ENCODE measurements at places on chromosomes 16 and 17. TPM values are rescaled to one million over a fixed set of nuclear protein-coding genes. Genes with fewer than 3 reads are reported as not detected.
A peak's percentile ranks its signal among the peaks of the same experiment; 100 is the strongest.

- no peak overlapping the region for H3K27ac ChIP-seq
- peak; percentile 71 for DNase-seq
- H3K27me3 ChIP-seq, result no peaks in the 10 kb centered on the region
Measured at GRCh38 chr17:46044286-46044928, 45.4 kb downstream of the STH start.

DNA sequence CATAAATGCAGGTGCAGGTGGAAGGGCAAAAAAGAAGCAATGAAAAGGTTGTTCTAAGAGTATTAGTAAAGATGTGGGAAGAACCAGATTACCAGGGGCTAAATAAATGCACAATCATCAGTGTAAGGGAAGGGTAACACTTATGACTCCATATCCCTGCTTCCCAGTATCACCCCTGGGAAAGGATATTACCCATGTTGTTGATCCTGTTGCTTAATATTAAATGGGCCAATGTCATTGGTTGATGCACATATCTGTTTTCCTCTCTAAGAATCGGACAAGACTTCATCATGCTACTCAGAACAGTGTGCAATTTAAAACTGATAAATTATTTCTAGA lies 34.7 kb upstream of the ABCA6 start:
- H3K36me3 ChIP-seq, result no peaks in the 10 kb centered on the region
- no peak overlapping the region for H3K27ac ChIP-seq
- no peak for DNase-seq
- no peaks in the 10 kb centered on the region for H3K4me1 ChIP-seq
- H3K27me3 ChIP-seq, result no peaks in the 10 kb centered on the region
- H3K4me3 ChIP-seq, result no peak overlapping the region

GRCh38 chr16:1493746-1494094 lies 560 bp downstream of the TELO2 start:
- no peak for DNase-seq
- H3K4me1 ChIP-seq, result peaks cover 20% of the 10 kb centered on the region
- H3K36me3 ChIP-seq, result no peaks in the 10 kb centered on the region

DNA sequence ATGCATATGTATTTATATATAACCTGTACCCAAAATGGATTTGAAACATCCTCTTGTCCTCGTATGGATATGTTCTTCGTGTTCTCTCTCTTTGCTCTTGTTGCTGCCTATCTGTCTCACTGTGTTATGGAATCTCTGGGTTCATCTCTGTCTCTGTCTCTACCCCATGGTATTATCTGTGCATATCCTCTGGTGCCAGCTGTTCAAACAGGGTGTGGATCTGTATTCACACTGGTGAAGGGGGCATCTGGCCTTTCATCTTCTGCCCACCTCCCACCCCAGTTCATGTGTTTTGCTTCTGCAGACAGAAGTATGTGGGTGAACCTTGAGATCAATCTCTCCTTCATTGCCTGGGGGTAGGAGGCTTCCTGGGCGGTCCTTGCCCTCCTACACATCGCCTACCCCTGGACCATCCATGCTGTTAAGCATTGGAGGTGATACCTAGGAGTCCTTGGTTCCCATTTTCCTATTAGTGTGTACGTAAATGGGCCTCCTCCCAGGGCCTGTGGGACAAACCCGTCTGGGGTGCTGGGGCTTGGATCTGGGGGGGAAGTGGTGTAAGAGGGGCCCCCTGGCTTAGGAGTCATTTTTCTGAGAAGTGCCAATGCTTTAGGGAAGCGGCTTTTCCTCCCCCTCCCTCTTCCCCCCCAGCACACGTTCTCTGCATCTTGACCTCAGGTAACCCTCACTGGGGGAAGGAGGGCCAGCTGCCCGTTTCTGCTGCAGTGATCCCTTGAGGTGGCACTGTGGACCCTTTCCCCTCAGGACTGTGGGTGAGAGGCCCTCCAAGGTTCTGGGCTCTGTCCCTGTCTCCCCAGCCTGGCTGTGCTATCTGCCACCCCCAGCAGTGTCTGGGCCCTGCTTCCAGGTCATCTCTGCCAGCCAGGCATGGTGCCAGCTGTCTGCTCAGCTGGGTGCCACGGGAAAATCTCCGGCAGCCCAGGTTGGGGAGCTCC lies 21.1 kb downstream of the RARA start:
- no peaks in the 10 kb centered on the region for H3K27me3 ChIP-seq
- H3K36me3 ChIP-seq, result peaks cover 17% of the 10 kb centered on the region
- peak overlapping the region; percentile 68 for H3K4me3 ChIP-seq
- peaks cover 99% of the 10 kb centered on the region for H3K4me1 ChIP-seq
- no peak for DNase-seq

GRCh38 chr16:15396948-15397594 lies 1.5 kb downstream of the MPV17L start:
- H3K27me3 ChIP-seq, result no peaks in the 10 kb centered on the region
- no peak for DNase-seq
- H3K36me3 ChIP-seq, result no peaks in the 10 kb centered on the region
- no peaks in the 10 kb centered on the region for H3K4me1 ChIP-seq

GRCh38 chr16:69095193-69095592 lies 10.3 kb upstream of the HAS3 start:
- no peaks in the 10 kb centered on the region for H3K4me1 ChIP-seq
- no peak for DNase-seq
- H3K27ac ChIP-seq, result no peak overlapping the region
- no peak overlapping the region for H3K4me3 ChIP-seq

GRCh38 chr17:44829523-44830358 lies at the start of gene GJC1:
TSS of gene GJC1 (minus strand) at chr17:44830287. CDS start at chr17:44805817, 24,470 bp downstream.
- peaks cover 16% of the 10 kb centered on the region for H3K4me1 ChIP-seq
- H3K27ac ChIP-seq, result no peak within 1 kb of the TSS
- no peak for DNase-seq
- H3K27me3 ChIP-seq, result peaks cover 24% of the 10 kb centered on the region

DNA sequence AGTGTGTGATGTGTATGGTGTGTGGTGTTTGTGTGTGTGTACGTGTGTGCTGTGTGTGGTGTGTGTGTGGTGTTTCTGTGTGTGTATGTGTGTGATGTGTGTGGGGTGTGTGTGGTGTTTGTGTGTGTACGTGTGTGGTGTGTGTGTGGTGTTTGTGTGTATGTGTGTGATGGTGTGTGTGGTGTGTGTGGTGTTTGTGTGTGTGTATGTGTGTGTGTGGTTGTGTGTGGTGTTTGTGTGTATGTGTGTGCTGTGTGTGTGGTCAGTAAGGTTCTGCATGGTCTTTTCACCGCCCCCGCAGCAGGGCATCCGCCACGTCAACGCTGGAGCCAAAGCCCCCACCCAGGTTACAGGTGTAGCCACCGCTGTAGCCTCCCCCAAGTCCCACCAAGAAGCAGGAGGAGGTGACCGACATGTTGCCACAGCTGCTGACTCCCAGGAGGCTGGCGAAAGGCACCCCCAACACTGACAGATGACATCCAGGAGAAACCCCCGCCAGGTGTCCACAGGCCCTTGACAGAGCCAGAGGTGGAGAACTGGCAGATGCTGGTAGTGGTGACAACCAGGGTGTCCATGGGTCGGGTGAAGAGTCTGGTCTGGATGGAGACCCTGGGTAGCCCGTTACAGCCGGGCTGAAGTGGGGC lies 9.3 kb upstream of the KRT17 start:
- H3K36me3 ChIP-seq, result no peaks in the 10 kb centered on the region
- H3K27ac ChIP-seq, result no peak overlapping the region
- H3K4me3 ChIP-seq, result no peak overlapping the region
- no peaks in the 10 kb centered on the region for H3K27me3 ChIP-seq
- H3K4me1 ChIP-seq, result no peaks in the 10 kb centered on the region
- no peak for DNase-seq

DNA sequence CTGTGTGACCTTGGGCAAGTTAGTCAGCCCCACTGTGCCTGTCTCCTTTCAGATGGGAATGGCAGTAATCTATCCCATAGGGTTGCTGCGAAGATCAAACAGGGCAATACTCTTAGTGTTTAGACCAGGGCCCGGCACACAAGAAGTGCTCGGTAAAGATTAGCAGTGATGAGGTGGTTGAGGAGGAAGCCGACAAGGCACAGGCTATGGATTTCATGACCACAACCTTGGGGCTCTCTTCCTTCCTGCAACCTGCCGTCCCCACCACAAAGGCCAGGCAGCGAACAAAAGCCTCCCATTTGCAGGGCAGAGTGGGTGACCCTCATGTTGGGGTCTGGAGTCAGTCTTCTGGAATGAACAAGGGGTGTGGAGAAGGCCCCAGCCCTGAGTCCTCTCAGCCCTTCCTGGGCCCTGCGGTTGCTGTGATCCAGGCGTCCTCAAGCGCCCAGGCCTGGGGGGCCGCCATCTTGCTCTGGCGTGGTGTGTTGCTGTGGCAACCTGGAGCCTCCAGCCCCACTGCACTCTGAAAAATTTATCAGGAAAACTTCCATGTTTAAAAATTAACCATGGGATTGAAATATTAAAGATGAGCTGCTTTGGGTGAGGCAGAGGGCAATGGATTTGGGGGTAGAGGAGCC lies 9.8 kb downstream of the ADAM11 start:
- no peaks in the 10 kb centered on the region for H3K36me3 ChIP-seq
- H3K4me3 ChIP-seq, result no peak overlapping the region
- H3K27ac ChIP-seq, result no peak overlapping the region
- H3K4me1 ChIP-seq, result no peaks in the 10 kb centered on the region

- no peak overlapping the region for H3K27ac ChIP-seq
- H3K4me1 ChIP-seq, result no peaks in the 10 kb centered on the region
- H3K27me3 ChIP-seq, result no peaks in the 10 kb centered on the region
- no peaks in the 10 kb centered on the region for H3K36me3 ChIP-seq
- no peak for DNase-seq
Measured at GRCh38 chr17:30545024-30545423, 67.8 kb downstream of the GOSR1 start.

DNA sequence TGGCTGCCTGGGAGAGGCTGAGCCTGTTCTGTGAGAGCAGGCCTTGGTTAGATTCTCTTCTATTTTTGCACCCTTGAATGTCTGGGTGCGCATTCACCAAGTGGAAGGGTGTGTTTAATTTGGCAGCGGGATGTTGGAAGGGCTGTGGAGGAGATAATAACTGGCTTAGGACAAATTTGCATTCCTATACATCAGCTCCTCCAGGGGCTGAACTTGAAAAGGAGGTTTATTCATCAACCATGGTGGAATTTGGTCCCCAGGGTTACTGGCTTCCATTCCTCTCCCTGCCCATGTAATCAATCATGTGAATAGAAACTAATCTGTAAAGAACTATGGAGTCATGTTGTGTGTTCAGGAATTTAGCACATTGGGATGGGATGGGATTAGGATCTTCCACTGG lies 100.2 kb upstream of the FOXF1 start:
- H3K27me3 ChIP-seq, result no peaks in the 10 kb centered on the region
- H3K4me1 ChIP-seq, result no peaks in the 10 kb centered on the region
- DNase-seq, result no peak
- H3K36me3 ChIP-seq, result no peaks in the 10 kb centered on the region
- H3K27ac ChIP-seq, result no peak overlapping the region

- peaks cover 24% of the 10 kb centered on the region for H3K36me3 ChIP-seq
- peak; percentile 83 for DNase-seq
- no peaks in the 10 kb centered on the region for H3K27me3 ChIP-seq
- H3K4me3 ChIP-seq, result no peak overlapping the region
Measured at GRCh38 chr17:44219108-44219615, 313 bp downstream of the UBTF start.

GRCh38 chr16:89246383-89246902 lies 28.9 kb downstream of the ZNF778 start:
- H3K4me1 ChIP-seq, result peaks cover 15% of the 10 kb centered on the region
- no peak for DNase-seq
- no peak overlapping the region for H3K4me3 ChIP-seq
- no peak overlapping the region for H3K27ac ChIP-seq
- H3K36me3 ChIP-seq, result no peaks in the 10 kb centered on the region

GRCh38 chr16:82252582-82252981 lies 82.6 kb upstream of the MPHOSPH6 start:
- H3K27ac ChIP-seq, result no peak overlapping the region
- no peak for DNase-seq
- H3K4me3 ChIP-seq, result no peak overlapping the region

DNA sequence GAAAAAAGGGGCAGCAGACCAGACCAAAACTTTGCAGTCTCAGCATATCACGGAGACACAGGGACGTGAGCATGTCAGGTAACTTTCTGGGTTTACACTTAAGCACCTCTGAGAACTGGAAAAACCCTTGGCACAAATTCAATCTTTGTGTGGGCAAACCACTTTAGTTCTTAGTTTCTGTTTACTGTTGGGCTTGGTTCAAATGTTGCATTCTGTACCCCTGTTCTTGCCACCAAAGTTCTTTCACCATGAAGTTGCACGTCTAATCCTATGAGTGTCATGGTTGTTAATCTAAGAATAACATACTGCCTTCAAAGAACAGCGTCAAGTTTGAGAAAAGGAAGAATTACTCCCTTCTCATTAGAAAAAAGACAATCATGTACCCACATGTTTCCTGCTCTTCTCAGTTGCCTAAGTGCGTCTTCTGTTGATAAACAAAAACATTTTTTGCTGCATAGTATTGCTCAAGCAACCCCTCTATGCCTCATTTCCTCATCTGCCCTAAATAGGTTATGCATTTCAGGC lies 11.6 kb downstream of the KRT33A start:
- H3K4me3 ChIP-seq, result peak overlapping the region; percentile 51
- H3K36me3 ChIP-seq, result no peaks in the 10 kb centered on the region
- H3K27ac ChIP-seq, result peak overlapping the region; percentile 80
- peaks cover 51% of the 10 kb centered on the region for H3K4me1 ChIP-seq
- DNase-seq, result peak; percentile 81
- H3K27me3 ChIP-seq, result no peaks in the 10 kb centered on the region

GRCh38 chr16:73536931-73537330 lies 489.0 kb upstream of the ZFHX3 start:
- H3K36me3 ChIP-seq, result no peaks in the 10 kb centered on the region
- no peak overlapping the region for H3K4me3 ChIP-seq
- H3K27me3 ChIP-seq, result no peaks in the 10 kb centered on the region
- H3K27ac ChIP-seq, result no peak overlapping the region

DNA sequence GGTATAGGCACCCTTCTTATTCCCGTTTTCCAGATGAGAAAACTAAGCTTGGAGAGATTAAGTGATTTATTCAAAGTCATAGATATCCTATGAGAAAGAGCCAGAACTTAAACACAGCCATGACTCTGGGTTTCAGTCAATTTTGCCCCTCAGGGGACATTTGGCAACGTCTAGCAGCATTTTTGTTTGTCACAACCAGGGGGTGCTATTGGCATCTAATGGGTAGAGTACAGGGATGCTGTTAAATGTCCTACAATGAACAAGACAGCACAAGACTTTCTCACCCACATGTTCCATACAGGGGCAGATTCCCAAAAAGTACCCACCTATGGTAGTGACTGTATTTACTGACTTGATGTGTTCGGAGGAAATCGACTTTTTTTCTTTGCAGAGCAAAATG lies 4.8 kb upstream of the SHISA9 start:
- no peak overlapping the region for H3K4me3 ChIP-seq
- DNase-seq, result no peak
- H3K4me1 ChIP-seq, result no peaks in the 10 kb centered on the region
- H3K36me3 ChIP-seq, result no peaks in the 10 kb centered on the region

GRCh38 chr17:69144331-69145255 lies 2.9 kb upstream of the ABCA6 start:
- DNase-seq, result no peak
- H3K27ac ChIP-seq, result no peak overlapping the region
- H3K27me3 ChIP-seq, result no peaks in the 10 kb centered on the region
- no peak overlapping the region for H3K4me3 ChIP-seq
- no peaks in the 10 kb centered on the region for H3K4me1 ChIP-seq
- no peaks in the 10 kb centered on the region for H3K36me3 ChIP-seq

Gene OTOP2
- total RNA-seq, result not detected

Gene TRIM65
- total RNA-seq, result 18.7 TPM

Gene CBX2
- 0.81 TPM for total RNA-seq

Gene C16orf96
- 0.17 TPM for total RNA-seq

Gene SSTR5
- not detected for total RNA-seq

Gene POLR3K
- total RNA-seq, result 12.7 TPM

Gene CACNG1
- not detected for total RNA-seq

All from CD4-positive, CD25-positive, alpha-beta regulatory T cell (primary cell).